ENCODE measurements at places on chromosomes 11 and 22.

- DNase-seq, result no peak
Observed at GRCh38 chr22:46346680-46347405, 11.3 kb downstream of the TRMU start.

- no peak for DNase-seq
Observed at GRCh38 chr11:93747122-93747521, 5.7 kb downstream of the C11orf54 start.

DNA sequence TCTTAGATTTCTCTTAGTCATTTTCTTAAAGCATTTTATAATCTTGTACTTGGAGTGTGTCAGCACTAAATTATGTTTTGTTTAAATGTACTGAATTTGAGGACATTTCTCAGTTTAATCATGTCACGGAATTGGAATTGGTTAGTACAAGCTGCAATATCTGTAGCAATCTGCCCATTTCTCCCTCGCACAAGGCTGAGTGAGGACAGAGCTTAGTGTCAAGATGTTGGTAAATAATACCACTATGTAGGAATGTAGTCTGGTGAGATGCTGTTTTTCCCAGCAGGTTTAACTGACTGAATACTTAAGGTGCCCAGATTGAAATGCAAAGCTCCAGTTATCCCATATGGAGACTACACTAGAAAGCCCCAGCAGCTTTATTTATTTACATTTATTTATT is 30.6 kb downstream of the SREBF2 start:
- no peak for DNase-seq

DNA sequence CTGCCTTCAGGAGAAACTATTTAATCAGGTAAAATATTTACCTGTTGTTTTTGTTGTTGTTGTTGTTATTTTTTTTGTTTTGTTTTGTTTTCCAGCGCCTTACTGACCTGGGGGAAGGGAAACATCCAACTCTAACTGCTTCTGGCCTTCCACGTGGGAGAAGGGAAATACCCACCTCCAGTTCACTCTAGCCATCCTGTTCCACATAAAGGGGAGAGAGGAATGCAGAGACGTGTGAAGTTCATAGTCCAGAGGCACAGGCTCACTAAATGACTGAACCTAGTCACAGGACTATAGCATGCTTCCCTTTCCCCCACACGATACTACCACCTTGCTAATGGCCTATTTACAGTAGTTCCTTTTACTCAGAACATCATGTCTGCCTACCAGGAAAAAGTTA is 72.4 kb upstream of the VSTM5 start:
- DNase-seq, result no peak

DNA sequence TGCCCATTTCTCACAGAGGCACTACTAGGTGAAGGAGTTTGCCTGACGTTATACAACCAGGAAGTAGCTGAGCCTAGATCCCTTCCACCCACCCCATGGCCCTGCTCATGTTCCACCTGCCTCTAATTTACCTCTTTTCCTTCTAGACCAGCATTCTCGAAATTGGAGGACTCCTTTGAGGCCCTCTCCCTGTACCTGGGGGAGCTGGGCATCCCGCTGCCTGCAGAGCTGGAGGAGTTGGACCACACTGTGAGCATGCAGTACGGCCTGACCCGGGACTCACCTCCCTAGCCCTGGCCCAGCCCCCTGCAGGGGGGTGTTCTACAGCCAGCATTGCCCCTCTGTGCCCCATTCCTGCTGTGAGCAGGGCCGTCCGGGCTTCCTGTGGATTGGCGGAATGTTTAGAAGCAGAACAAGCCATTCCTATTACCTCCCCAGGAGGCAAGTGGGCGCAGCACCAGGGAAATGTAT is 14.1 kb downstream of the PIK3IP1 start:
- no peak for DNase-seq

- DNase-seq, result peak; percentile 26
Observed at GRCh38 chr11:28767574-28767973, 659.4 kb downstream of the METTL15 start.

DNA sequence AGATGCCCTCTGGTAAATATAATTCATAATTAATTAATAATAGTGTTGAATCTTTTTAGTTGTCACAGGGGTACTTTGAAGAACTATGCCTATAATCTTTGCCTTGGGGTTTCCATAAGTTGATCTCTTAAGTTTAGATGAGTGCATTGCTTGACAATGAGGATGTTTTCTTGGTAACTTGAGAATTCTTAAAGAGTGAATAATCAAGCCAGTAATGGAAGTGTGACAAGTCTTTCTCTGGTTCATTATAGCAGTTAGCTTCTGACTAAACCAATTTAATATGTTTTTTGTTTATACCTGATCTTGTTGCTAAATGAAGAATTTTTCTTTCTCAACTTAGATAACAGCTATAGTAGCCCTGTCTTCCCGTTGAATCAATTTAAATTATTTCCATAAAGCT is 46.2 kb downstream of the ATXN10 start:
- no peak for DNase-seq

DNA sequence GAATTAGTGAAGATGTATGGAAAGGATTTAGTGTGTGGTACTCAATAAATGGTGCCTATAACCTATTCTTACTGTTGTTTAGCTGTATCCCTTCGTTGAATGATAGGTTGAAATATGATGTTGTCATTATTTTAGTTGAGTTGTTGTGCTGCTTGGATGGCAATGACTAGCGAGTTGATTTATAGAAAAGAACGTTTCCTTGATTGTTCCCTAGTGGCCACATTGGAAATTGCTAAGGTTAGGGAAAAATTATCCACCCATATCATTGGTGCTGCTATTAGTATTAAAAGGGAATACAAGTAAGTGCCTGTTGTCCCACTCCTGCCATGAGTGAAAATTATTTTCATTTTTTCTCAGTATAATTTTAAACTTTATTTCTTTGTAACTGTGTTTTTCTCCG is 14.5 kb downstream of the EMSY start:
- DNase-seq, result peak; percentile 57

- peak; percentile 91 for DNase-seq
Observed at GRCh38 chr11:2929950-2930703, 907 bp upstream of the PHLDA2 start.

Data from DMS53 (cell line).